Breast epithelium (tissue), 4 donors: ENCODE measurements at places on chromosomes 11 and 22.

GRCh38 chr11:114219559-114220349 is 76.4 kb upstream of the NNMT start:
- no peak for DNase-seq

GRCh38 chr22:50025993-50026392 is 13.4 kb upstream of the IL17REL start:
- no peak for DNase-seq

- no peak for DNase-seq
Observed at GRCh38 chr11:116773203-116774097, 663 bp upstream of the BUD13 start.

DNA sequence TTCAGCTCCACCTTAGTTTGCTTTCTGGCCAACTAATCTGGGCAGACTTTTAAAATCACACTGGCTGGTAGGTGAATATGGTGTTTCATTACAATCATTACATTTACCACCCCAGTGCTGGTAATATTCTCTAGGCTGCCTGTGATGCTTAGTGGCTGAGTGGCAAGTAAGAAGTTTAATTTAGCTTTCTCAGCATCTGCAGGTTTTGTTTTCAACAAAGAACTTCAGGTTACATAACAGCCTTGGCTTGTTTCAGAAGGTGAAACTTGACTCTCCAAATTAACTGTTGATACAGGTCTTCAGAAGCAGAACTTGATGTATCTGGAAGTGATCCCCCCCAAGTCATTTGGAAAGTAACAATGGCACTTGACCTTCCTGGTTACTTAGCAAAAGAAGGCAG is 423.3 kb upstream of the CCDC90B start:
- DNase-seq, result no peak

GRCh38 chr22:42883970-42884369 is 26.9 kb upstream of the ARFGAP3 start:
- DNase-seq, result no peak
